ENCODE measurements at places on chromosomes 3 and 15.
A peak's percentile ranks its signal among the peaks of the same experiment; 100 is the strongest.

DNA sequence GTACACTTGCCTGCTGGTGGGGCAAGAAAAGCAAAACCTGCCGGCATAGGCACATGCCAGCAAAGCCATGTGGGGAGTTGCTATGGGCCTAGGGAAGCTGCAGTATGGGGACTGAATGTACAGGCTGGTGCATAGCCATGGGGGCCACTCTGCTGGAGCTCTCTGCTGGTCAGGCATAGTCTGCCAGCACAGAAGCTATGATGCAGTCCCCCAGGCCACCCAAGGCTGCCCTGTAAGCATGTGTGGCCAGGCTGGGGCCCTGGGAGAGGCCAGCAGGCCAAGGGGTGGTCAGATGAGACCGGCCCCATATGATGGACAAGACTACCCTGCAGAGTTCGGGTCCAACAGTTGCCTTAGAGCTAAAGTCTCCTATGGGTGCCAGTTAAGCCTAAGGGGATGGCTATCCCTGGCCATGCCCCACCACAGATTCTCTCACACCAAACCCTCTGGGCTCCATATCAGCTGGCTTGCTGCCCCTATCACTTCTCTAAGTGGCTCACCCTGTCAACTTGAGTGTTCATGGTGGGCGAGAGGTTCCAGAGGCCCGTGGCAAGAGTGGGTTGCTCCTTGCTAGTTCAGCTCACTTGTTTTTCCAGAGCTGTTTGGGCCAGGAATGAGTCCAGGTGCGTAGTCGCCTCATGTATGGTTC lies 41.8 kb downstream of the CEP63 start:
- no peak for DNase-seq

- no peak for DNase-seq
Observed at GRCh38 chr3:175421902-175422301, 562.8 kb downstream of the NAALADL2 start.

DNA sequence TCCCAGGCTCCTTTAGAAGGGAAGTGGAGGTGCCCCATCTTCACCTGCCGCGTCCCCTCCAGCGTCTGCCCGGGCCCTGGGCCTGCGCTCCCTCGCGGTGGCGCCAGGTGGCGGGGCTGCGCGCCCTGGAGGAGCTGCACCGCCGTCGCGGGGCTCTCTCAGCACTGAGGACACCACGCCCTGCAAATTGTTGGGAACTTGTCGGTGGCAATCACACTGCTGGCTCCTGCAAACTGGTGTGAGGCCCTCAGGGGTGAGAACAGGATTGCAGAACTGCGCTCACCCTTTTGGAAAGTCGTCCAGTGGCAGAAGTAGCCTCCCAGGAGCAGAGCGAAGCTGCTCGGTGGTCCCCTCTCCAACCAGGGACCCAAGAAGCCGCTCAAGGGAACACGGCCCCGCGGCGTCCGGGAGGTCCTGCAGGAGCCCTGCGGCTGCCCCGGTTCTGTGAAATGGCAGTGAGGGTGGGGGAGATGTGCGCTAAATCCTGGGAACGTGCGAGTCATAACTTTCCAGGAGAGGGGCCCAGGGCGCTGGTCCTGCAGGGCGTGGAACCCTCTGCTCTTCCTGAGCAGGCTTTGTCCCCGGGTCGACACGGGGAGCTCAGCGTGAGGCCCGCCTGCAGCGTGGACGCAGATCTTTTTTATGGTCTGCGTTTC lies 995 bp upstream of the LRRK1 start:
- peak; percentile 58 for DNase-seq

GRCh38 chr3:58965865-58966264 lies 84.0 kb downstream of the CFAP20DC start:
- DNase-seq, result no peak

DNA sequence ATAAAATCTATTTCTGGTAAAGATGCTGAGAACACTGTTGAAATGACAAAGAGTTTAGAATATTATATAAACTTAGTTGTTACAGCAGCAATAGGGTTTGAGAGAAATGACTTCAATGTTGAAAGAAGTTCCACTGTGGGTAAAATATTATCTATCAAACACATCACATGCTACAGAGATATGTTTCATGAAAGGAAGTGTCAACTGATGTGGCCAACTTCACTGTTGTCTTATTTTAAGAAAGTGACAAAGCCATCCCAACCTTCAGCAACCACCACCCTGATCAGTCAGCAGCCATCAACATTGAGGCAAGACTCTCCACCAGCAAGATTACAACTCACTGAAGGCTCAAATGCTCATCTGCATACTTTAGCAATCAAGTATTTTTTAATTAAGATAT lies 20.2 kb downstream of the TMEM39A start:
- no peak for DNase-seq

DNA sequence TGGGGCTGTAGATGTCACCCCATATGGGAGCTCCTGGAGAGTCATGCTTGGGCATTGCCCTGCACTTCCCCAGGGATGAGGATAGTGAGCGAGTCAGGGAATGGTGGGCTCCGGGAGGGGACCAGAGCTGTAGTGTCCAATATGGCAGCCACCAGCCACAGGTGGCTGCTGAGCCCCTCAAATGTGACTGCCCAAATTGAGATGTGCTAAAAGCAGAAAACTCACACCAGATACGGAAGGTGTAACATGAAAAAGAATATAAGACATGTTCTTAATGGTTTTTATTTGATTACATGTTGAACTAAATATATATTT lies 31.7 kb downstream of the GRIP2 start:
- DNase-seq, result no peak

DNA sequence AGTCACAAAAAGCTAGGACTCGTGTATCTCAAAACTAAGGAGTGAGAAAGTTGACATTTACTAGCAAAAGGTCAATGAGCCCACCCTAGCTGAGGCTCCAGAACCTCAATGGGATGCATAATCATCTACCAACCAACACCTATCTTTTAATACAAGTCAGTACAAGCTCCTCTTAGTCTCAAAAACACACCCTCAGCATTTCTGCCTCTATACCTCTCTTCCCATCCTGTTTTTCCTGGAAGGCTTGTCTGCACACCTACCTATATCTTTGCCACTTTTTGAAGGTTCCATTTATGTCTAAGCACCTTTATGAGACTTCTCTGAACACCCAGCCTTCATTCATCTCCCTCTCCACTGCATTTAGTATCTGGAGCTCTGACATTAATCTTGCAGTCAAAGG lies 10.0 kb downstream of the WWTR1 start:
- no peak for DNase-seq

DNA sequence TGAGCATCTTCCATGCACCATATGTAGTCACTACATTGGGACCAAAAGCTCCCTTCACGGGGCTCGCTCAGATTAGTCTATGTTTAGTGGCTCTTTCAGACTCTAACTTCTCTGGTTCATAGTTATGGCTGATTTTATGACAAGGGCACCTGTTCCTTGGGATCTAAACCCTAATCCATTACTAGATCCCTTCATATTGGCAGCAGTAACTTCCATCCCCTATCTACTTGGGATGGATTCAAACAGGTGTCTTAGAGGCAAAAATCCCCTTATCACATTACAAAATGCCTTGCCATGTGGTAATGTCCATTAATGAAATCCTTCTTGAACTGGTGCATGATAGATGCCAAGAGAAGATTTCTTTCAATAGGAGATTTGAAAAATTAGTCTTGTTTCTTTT lies 96.7 kb upstream of the TP63 start:
- DNase-seq, result no peak

- DNase-seq, result no peak
Observed at GRCh38 chr3:134597390-134597970, 53.3 kb downstream of the KY start.

GRCh38 chr3:179716811-179717210 lies 64.0 kb downstream of the USP13 start:
- no peak for DNase-seq

- no peak for DNase-seq
Observed at GRCh38 chr15:68268405-68268804, 9.1 kb upstream of the FEM1B start.

DNA sequence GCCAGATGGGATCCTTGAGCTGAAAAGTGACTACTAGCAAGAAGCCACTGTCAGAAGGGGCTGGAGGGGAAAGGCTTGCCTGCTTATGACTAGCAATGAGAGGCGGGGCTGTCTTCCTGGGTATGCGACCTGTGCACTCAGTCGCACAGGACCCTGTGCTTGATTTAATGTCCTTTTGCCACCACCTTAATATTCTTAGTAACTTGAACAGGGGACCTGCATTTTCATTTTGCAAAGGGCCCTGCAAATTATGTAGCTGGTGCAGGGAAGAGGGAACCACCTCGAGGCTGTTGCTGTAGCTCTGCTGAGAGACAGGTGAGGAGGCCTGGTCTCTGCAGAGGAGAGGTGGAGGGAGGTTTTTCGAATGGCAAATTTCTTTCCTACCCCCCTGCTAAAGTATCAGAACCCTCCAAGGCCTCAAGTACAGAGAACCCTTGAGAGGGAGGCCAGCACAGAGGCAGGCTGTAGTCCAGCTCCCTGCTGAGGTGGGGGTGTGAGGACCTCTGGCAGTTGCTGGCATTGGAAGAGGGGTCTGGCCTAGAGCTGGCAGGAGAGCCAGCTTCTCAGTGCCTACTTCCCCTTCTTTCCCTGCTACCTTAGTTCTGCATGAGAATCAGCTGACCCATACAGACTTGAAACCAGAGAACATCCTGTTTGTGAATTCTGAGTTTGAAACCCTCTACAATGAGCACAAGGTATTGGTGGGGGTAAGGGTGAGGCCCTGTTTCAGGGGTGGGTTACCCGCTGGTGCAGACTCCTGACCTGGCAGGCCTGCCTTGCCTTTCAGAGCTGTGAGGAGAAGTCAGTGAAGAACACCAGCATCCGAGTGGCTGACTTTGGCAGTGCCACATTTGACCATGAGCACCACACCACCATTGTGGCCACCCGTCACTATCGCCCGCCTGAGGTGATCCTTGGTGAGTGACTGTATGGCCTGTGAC lies 11.4 kb downstream of the CLK3 start:
- DNase-seq, result no peak

DNA sequence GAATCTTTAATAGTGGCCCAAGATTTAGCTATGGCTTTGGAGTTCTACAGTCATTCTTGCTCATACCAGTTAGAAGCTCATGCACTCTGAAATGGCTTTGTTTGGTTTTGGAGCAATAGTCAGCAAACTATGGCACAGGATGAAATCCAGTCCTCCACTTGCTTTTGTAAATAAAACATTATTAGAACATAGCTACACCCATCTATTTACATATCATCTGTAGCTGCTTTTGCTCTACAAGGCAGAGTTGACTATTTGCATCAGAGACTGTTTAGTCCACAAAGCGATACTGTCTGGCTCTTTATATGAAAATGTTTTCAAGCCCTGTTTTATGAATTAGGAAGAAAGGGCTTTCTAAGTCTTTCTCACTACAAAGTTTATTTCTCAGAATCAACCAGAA lies 716.9 kb downstream of the AGBL1 start:
- no peak for DNase-seq

GRCh38 chr3:44963571-44964325 lies 12.2 kb downstream of the ZDHHC3 start:
- no peak for DNase-seq

DNA sequence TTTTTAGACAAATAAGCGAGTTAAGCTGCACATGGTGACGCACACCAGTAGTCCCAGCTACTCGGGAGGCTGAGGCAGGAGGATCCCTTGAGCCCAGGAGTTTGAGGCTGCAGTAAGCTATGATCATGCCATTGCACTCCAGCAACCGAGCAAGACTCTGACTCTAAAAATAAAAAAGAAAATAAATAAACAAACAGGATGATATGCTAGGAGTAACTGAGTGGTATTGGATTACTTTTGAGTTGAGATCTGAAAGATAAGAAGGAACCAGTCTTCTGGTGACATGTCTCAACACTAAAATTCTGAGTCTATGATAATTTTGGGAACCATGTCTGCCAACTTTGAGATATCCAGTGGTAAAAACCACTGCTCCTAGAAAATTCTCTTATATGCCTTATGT lies 109.1 kb upstream of the SKOR1 start:
- no peak for DNase-seq

GRCh38 chr3:69443457-69443920 lies 57.6 kb upstream of the FRMD4B start:
- no peak for DNase-seq

DNA sequence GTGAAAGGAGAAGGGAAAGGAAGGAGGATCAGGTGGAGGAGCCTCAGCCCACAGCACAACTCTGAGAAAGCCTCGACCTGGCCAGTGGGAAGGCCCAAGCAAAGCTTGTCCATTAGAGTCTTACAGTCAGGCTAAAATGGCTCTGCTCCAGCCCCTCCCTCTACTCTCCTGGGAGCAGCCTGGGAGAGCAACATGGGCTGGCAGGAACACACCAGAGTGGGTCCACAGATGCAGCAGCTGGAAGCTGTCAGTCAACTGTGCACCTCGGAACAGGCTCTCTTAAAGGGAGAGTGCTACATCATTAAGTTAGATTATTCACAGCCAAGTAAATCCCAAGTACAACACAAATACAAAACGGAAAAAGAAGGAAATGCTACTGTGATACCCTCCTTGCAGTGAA lies 98.0 kb upstream of the LIMD1 start:
- no peak for DNase-seq

- DNase-seq, result no peak
Observed at GRCh38 chr3:100603469-100603868, 5.9 kb upstream of the ADGRG7 start.

- DNase-seq, result no peak
Observed at GRCh38 chr15:78840661-78841375, 29.6 kb upstream of the ADAMTS7 start.

DNA sequence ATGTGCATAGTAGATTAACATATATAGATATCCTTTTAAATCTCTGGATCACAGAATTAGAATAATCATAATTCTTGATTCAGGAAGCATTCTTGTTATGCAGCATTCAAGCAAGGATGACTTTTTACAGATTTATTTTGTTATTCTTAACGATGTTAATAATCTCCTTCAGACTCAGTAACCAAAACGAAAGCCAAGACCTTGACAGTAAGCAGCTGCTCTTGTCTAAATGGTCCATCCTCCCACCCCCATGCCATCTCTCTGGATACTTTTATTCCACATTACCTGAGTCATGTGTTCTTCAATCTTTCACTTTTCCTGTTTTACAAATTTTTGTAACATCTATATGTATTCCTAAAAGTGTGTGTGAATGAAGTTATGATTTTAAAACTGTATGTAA lies 33.3 kb upstream of the GPR171 start:
- no peak for DNase-seq

DNA sequence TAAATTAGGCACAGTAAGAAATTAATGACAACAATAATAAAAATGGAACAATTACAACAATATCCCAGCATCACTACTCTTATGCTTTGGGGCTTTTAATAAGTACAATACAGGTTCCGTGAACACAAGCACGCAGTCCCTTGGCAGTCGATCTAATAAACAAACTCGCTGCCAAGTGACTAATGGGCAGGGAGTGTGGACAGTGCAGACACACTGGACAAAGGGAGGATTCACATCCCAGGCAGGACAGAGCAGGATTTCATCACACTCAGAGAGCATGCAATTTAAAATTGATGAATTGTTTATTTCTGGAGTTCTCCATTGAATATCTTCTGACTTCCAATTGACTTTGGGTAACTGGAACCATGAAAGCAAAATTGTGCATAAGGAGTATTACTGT lies 524.1 kb upstream of the CFAP20DC start:
- no peak for DNase-seq

DNA sequence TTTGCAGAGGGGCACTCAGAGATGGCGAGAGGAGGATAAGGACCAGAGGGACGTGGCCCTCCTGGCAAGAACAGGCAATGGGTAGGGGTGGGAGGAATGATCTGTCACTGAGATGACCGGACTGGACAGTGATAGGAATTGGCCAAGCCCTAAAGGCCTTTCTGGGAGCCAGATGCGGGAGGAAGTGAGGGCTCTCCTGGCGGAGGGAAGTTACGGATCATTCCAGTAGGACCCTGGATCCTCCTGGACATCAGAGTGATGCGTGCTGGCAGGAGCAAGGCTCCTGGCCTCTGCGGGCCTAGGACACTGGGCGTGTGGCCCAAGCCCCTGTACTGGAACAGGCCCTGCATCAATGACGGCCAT lies 23.4 kb downstream of the KIF7 start:
- DNase-seq, result no peak

All from stimulated activated CD4-positive, alpha-beta T cell treated with anti-CD3 and anti-CD28 coated beads, Interleukin-4, amount 100 ng/mL, for 4 hours (primary cell).